ENCODE measurements at places on chromosomes 2 and 18.

DNA sequence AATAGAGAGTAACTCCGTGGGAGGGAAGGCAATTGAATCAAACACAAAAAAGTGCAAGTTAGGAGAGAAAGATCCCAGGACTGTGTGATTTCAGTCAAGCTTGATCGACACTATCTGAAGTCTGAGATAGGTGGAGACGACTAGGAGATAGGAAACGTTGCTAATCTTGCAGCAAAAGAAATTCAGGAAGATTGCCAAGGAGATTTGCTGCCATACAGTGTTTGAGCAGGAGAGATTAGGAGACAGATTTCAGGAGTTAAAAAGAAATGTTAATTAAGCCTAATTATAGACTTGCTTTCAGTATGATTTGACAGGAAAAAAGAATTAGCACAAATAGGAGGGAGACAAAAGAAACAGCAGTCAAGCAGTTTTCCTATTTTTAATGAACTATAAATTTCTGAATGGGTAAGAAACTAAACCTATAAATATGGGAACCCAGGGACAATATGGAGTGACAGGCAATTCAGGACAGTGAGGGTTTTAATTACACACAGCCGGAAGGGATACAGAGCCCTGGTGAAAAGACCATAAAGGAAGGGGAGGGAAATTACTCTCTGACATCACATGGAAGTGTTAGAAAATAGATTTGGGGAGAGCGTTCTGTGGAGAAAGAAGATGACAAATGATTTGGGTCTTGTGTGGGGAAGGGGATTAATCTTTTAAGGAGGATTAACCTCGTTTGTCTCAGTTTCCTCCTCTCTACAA is 72.6 kb downstream of the SUCLG1 start:
- DNase-seq = no peak

DNA sequence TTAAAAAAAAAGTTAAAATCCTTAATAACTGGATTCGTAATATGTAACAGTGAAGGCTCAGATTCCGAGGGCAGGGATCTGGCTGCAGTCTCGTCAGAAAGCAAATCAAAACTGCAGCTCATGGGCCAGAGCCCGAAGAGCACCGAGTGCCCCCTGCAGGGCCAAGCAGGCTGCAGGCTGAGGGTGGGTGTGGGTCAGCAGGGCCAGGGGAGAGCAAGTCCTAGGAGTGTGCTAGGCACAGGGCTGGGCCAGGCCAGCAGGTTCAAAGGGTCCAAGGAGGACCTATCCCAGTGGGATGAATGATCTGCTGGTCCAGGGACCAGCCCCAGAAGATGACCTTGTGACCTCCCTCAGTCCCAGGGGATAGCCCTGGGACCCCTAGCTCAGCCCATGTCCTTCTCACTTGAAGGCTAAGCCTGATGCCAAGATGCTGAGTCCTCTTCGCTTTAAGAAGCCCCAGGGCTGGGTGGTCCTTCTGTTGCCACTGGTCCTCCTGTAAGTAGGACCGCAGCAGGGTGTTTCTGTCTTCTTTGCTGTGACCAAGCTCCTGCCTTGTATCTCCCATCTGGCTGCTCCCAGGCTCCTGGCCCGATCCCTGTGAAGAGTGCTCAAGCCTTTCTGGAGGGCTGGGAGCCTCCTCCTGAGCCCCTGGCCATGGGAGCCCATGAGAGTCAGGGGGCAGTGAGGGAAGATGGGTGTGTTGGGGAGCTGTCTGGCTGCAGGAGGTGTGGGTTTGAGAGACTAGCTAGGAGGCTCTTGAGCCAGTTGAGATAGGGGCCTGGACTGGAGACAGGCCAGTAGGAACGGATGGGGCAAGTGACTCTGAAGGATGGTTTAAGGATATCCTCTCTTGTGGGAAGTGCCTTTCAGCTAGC is 150.7 kb downstream of the DYSF start:
- DNase-seq = no peak

- DNase-seq = peak; percentile 72
These were observed 258 bp downstream of the MGAT4A start for GRCh38 chr2:98730707-98731040.

DNA sequence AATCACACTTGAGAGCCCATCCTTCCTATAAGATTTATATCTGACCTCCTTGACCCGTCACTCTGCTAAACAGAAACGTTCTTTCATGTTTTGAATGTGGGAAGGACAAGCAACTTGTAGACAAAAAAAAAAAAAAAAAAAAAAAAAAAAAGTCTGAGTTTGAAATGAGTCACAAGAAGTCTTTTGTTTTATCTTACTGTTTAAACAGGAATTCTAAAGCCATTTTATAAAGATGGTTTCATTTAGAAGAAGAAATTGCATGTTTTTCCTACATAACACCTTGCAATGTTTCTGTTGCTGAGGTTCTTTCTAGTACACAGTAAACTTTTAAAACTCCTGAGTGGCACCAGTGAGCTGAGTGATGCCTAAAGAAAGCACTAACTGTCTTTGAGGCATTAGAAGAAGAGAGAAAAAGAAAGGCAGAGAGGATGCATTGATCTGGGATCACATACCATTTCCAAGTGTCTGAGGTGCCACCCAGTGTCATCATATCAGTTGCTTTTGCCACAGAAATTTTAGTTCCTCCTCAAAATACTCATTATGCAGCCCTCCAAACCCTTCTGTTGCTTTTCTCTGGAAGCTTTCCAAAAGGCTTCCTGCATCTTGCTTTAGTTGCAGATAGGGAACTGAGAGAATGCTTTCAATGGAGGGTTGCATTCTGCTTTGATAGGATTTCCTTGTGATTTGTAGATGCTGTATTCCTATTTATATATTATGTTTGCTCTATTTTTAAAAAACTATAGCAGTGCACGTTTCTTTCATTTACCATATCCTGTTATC is 69.1 kb downstream of the ACVR2A start:
- DNase-seq = no peak

GRCh38 chr18:9095297-9096006 is 7.0 kb upstream of the NDUFV2 start:
- DNase-seq = peak; percentile 52

- DNase-seq = no peak
These were observed 17.9 kb upstream of the GMCL1 start for GRCh38 chr2:69811591-69811990.

DNA sequence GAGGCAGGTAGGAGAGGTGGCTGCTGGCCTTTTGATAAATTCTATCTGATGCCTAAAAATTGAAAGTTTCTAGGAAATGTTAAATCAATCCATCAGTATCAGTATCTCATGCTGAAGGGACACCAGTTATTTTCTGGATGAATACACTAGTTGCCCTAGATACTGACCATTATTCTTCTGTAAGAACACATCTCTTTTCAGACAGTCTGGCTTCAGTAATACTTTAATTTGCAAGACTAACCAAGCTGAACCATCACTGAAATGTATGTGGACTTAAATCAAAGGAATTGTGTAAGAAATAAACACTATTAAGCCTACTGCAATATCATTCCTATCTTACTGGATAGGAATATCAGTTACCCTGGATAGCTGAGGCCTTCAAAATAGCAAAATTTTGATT is 1546.3 kb downstream of the LRP1B start:
- DNase-seq = no peak

- DNase-seq = no peak
These were observed 726.6 kb upstream of the FANCL start for GRCh38 chr2:58967736-58968135.

DNA sequence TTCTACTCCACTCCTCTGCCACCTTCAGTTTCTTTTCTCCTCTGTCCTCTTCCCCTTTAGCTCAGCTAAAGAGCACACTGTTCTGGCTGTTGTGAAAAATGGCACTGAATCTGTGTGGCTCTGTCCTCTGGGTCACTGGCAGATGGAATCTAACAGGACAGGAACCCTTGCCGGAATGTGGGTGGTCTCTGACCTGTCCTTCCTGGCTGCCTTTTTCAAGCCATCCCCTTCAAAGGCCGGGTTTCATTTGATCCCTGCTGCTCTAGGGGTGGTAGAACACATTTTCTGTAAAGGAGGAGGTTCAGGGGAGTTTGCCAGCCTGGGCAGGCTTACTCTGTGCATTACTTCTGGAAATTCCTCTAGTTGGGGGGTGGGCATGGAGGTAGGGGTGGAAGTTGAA is 29.9 kb downstream of the MTCL1 start:
- no peak for DNase-seq

- DNase-seq = no peak
These were observed 54.6 kb downstream of the RDH14 start for GRCh38 chr2:18505703-18506341.

- DNase-seq = no peak
These were observed 291.3 kb upstream of the NCKAP5 start for GRCh38 chr2:133859578-133859977.

DNA sequence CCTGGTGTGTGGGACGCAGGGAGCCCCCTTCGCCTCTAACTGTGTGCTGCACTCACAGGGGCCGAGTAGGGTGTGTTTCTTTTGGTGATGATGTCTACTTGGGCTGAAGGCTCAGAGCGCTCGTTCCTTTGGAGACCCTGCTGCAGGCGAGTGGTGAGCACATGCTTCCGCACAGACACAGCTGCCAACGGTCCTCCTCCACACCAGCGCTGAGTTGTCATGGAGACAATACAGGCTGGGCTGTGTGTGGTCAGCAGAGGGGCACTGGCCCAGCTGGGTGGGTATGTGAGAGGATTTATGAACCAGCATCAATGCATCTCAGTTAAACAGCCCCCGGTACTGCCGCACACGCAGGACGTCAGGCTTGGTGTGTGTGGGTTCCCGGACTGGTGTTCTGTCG is 143.5 kb downstream of the SH3RF3 start:
- DNase-seq = no peak

GRCh38 chr2:174868878-174869277 is 104.6 kb upstream of the CHRNA1 start:
- DNase-seq = no peak

GRCh38 chr2:31415421-31415820 is 879 bp upstream of the XDH start:
- DNase-seq = no peak

GRCh38 chr2:218180467-218181114 is 13.8 kb upstream of the CXCR1 start:
- DNase-seq = no peak

GRCh38 chr2:113720167-113720566 is 36.3 kb downstream of the SLC35F5 start:
- no peak for DNase-seq

- DNase-seq = no peak
These were observed 598 bp upstream of the SNRNP200 start for GRCh38 chr2:96305979-96306308.

DNA sequence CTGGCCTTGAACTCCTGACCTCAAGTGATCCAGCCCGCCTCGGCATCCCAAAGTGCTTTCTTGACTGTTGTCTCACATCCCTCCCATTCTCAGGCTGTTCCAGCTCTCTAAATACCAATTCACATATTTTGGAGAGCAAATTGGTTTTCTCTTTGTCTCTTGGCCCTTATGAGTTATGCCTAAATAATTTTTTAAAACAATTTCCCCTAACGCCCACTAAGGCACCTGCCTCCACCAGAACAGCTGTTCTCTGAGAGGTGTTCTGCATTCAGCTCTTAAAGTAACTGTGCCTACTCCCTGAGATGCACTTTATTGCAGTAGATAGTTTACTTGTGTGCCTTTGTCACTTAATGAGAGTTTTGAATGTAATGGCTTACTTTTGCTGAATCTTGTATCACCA is 6.9 kb downstream of the CCDC195 start:
- DNase-seq = no peak

GRCh38 chr18:74546751-74547530 is 12.6 kb downstream of the CNDP1 start:
- DNase-seq = no peak

DNA sequence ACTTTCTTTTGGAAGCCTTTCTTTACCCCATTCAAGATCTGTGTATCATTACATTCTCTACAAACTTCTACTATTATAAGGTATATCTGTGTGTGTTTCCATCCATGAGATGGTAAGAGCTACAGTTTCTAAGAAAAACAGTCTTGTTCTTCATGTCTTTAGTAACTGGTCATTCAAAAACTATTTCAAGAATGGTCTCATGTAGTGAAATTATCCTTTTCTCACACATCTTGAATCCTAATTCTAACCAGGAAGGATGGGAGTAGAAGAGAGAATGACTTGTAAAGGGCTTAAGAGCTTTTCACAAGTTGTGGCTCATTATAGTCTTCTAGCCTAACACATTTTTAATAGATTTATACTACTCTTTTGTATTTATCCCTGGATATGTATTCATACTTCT is 47.3 kb downstream of the ROCK1 start:
- no peak for DNase-seq

- DNase-seq = no peak
These were observed 446 bp downstream of the COPS9 start for GRCh38 chr2:240135706-240136012.

- no peak for DNase-seq
These were observed 2.1 kb upstream of the PARD6G start for GRCh38 chr18:80249217-80250093.

- DNase-seq = no peak
These were observed 28.9 kb downstream of the MRO start for GRCh38 chr18:50790948-50791347.

GRCh38 chr2:200649724-200650123 is 63.9 kb downstream of the AOX1 start:
- DNase-seq = no peak

GRCh38 chr2:238726670-238727584 is 121.0 kb upstream of the TWIST2 start:
- DNase-seq = no peak

GRCh38 chr2:207038299-207038698 is 99.0 kb downstream of the CPO start:
- DNase-seq = no peak

DNA sequence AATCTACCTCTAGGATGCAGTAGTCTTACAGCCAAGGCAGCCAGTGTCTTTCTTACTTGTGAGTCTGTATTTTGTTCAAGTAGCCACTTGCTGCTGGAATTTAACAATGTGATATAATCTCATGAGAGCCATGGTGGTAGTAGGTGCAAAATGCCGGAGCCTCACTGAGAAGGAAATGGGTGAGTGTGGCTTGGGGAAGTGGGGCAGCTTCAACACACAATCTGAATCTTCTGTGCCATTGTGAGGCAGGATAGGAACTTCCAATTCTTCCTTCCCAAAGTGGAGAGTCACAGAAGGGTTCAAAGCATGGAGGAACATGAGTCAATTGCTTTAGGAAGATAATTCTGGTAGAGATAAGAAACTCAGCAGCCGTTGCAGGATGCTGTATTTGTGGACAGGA is 158.7 kb upstream of the APCDD1 start:
- no peak for DNase-seq
